Skin of body (tissue), 3 donors: ENCODE measurements at places on chromosomes 11 and 22.

DNA sequence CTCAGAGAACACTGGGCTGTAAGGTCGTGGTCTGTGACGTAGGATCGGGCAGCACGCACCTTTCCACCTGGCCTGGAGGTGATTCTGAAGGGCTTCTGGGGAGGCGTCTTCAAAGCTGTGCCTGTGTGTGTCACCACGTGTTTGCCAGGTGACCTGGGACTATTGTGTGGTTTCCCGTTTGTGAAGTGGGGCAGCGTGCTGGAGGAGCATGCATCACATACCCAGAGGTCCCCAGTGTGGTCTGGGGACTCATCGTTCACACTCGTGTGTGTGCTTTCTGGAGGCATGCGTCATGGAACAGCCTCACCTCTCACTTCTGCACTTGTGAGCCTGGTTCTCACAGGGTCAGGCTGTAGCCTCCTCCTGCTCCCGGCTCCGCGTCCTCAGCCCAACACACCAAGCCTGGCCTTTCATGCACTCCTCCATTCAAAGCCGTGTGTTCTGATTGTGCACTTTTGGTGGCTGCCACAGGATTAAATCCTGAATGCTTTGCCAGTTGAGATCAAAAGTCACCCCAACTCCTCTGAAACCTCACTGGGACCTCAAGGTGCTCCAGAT is 106.3 kb downstream of the KCNQ1OT1 start:
- DNase-seq = no peak

DNA sequence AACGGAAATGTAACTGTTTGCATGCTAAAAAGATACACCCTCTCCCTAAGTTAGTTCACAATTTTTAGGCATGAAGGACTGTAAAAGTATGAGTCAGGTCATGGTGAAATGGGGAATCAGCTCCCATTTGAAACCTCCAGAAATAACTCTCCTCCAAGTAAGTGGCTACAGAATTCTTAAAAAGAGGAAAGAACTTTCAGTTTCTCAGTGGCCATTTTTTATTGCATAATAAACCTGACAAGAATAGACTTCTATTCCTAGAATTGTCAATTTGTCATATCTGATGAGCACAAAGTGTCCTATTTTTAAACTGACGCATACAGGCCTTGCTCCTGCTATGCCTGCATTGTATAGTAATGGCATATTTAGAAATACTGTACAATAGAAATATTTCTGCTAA is 612.2 kb downstream of the CNTN5 start:
- DNase-seq = no peak

DNA sequence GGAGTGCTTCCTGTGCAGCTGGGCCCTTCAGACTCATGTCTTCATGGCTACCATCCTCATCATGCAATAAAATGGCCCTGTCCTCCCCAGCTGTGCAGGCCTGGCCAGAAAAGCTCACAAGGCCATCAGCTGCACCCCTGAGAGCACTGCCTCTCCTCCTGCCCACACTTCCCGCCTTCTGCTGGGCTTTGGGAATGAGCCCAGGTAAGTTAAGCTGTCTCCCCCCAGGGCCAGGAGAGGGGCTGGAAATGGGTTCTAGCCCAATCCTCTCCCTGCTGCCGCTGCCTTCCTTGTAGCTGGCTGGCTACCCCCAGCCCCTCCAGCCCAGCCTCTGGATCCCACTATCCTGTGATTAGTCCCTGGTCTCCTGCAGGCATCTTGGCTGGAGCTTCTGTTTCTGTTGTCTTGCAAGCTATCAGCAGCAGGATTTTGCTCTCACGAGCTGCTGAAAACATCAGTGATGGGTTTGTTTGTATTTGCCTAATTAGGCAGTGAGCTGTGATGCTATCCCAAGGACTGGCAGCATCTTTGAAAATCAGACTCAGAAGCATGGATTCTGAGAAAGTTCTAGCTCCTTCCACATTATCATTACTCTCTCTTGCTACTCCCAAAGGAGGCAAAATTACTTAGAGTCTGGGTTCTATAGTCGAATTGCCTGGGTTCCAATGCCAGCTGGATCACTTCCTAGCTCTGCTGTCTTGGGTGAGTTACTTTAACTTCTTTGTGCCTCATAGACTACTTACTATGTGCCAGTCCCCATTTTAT is 168.1 kb downstream of the ST3GAL4 start:
- DNase-seq = no peak

DNA sequence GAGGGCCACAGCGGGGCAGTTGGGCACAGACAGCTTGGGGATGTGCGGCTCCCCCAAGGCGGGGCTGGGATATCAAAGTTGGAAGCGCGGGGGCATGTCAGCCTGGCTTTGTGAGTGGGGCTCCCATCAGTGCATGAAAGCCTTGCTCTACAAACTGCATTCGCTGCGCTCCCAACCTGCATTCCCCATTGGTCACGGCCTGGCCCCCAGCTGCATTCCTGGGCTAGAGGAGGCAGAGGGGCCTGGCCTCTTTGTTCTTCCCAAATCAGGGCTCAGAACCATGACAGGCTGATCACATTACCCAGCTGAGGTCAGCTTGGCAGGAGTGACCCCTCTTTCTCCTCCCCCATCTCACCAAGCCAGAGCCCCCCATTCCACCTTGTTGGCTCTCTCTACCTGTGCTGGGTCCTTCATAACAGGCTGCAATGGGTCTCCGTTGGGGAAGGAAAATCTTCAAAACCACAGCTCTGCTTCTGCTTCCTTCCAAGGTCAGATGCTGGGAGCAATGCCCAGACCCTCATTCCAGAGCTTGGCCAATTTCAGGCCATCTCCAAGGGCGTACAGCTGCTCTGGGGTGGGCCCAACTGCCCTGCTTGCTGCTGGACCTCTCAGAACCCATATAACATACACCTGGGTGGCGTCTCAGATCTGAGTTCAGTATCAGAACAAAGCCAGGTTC is 38.7 kb upstream of the CDON start:
- no peak for DNase-seq

DNA sequence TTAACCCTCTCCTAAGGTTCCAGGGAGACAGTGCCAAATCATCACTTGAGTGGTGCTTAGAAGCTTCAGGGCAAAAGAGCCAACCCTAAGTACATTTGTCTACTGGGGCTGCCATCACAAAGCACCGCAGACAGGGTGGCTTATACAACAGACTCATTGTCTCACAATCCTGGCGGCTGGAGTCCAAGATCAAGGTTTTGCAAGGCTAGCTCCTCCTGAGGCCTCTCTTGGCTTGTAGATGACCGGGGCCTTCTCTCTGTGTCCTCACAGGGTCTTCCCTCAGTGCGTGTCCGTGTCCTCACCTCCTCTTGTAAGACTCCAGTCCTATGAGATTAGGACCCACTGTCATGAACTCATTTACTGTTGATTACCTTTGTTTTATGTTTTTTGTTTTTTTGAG is 34.1 kb upstream of the CD81 start:
- DNase-seq = no peak

- DNase-seq = no peak
These were observed 38.3 kb downstream of the MADD start for GRCh38 chr11:47308050-47308823.

DNA sequence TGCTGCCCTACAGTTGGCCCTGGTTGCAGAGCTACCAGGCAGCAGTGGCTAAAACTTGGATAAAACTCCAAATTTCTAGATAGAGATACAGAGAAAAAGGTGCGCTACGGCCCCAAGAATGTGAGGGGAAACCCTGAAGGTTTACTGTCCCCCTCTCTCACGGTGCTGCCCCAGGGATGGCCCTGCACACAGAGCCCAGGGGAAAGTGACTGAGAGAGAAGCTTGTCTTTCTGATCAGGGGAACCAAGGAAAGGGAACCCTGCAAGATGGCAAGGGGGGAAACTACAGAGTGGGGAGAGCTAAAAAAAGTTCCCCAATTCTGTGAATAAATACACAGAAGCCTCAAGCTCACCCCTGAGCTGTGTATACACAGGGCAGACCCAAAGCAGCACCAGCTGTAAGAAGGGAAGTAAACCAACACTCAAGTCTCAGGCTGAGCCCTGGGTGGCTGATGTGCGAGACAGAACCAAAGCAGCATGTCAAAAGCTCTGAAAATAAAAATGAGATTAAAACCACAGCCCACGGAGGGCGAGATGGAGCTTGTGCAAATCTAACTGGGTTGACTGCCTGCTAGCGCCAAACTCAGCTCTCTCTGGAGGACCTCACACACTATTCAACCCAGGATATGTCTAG is 22.1 kb downstream of the GNB1L start:
- DNase-seq = no peak

DNA sequence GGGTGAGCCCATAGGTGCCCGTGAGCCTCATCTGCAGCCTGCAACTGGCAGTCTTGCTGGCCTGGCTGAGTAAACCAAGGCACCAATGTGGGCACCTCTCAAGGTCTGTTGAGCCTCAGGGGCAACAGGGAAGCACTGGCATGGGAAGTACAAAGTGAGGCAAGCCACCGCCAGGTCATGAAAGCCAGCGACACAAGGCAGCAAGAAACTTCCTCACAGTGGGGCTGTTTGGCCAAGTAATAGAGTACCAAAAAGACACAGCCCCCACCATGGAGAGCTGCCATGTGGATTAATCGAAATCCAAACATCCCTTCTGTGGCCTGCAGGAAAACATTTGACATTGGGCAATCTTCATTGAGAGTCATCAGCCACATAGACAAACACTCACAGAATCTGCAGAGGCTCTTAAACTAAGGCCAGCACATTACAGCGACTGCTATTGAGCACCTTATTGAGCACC is 43.6 kb upstream of the FIBIN start:
- DNase-seq = no peak

- DNase-seq = no peak
These were observed 37.1 kb downstream of the ZNF202 start for GRCh38 chr11:123704341-123704740.

DNA sequence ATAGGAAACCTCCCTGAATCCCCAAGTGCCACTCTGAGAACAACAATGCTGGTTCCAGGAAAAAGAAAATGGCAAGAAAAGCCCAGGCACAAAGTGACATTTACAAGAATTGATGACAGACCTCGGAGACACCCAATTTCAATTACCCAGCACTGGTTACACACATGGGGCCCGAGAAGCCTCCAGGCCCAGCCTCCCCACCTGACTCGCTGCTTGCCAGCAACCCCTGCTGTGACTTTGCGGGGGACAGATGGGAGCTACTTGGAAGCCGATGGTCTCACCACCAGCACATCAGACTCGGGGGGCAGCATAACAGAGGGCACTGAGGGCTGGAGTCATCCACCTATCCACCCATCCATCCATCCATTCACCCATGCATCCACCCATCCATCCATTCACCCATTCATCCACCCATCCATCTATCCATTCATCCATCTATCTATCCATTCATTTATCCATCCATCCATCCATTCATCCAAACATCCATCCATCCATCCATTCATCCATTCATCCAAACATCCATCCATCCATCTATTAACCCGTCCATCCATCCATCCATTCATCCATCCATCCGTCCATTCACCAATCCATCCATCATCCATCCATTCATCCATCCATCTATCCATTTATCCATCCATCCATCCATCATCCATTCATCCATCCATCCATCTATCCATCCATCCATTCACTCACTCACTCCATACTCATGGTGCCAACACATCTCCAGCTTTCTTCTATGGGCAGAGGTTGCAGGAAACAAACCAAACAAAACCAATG is 567.6 kb downstream of the BRD1 start:
- no peak for DNase-seq

- DNase-seq = no peak
These were observed 12.9 kb downstream of the TRIM29 start for GRCh38 chr11:120125024-120125423.

DNA sequence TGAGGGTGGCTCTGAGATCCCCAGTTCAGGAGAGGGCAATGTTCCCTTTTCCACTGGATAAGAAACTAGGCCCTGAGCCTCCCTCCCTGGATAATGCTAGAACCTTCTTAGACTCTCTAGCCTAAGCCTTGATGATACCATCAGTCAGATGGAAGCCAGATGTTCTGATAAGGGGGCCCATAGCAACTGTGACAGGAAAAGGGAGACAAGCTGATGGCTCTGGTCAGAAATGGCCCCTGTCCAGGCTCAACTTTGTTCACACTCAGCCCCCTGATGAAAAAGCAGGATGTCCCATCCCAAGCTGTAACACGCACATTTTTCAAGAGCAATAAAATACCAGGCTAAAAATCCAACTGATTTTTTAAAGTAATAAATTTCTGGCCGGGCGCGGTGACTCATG is 7.2 kb upstream of the OAF start:
- DNase-seq = peak; percentile 71

GRCh38 chr11:67262731-67263675 is 3.3 kb upstream of the GRK2 start:
- DNase-seq = peak; percentile 47

DNA sequence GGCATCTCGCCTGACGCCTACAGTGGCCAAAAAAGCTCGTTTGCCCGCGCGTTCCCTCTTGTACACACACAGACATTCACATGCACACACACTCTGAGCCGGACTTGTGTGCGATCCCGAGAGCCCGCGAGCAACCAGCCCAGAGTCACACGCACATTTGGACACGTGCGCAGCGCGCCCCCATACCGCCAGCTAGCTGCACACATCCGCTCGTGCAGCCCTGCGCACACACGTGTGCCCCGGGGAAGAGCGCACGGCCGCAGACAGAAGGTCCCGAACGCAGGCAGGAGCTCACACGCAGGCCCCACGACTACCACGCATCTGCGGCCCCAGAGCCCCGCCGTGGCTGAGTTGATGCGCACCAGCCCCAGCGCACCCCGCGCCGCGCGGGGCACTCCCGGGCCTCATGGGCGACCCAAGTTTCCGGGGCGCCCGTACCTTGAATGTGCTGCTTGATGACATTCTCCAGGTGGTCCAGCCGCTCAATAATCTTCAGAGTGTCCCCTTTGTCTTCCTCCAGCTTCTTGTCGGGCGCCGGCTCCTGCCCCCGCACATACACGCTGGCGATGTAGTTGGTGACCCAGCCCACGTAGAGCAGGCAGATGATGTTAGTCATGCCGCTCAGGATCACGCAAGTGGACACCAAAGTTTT is 758 bp downstream of the GALNT18 start:
- DNase-seq = no peak

GRCh38 chr11:1751999-1752906 is 1.9 kb upstream of the IFITM10 start:
- no peak for DNase-seq

DNA sequence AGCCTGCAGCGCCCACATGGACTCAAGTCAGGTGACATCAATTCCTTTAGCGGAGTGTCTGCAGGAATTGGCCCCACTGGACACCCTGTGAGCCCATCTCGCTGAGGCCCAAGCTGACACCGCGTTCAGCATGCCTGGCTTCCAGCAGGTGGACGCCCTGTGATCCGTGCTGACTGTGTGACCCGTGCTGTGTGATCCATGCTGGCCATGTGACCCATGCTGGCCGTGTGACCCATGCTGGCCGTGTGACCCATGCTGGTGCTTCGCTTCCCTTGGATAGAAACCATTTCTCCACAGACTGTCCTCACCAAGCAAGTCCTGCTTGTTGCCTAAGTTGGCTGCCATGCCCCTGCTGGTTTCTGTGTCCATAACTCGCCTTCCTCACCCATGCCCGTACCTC is 392.1 kb downstream of the BRD1 start:
- no peak for DNase-seq
